ENCODE measurements at places on chromosomes 2 and 18.

- DNase-seq = no peak
Observed at GRCh38 chr2:76584474-76584873, 873.8 kb upstream of the GCFC2 start.

GRCh38 chr2:190069936-190070696, 7.6 kb upstream of the MSTN start:
- DNase-seq = no peak

DNA sequence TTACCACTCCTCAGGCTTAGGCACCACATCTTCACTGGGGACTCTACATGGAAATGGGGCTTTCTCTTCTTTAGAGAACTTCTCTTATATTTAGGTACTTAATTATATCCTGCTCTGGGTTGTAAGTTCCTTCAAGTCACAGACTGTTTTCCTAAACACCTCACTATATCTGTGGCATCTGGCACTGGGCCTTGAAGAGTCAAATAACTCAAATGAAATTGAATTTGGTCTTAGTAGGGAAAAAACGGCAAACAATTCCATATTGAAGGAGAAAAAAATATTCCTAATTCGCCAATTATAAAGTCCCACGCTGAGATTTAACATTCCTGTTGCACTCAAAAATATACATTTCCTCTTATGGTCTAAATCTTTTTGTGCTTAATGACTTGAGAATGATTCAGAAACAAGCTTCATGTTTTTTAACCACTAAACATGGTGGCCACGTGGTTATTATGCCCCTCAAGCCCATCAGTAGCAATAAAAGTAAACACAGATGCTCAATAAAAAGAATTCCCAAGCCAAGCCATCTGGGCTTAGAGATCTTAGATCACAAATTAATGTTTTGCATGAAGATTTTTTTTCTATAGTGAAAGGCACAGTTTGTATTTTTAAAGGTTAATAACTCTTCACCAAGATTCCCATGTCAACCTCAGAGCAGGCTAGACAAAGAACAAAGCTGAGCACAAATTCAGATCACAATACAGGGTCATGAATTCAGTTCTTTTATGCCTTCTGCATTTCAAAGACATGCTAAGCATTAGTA, 105.5 kb upstream of the SYT4 start:
- DNase-seq = no peak

DNA sequence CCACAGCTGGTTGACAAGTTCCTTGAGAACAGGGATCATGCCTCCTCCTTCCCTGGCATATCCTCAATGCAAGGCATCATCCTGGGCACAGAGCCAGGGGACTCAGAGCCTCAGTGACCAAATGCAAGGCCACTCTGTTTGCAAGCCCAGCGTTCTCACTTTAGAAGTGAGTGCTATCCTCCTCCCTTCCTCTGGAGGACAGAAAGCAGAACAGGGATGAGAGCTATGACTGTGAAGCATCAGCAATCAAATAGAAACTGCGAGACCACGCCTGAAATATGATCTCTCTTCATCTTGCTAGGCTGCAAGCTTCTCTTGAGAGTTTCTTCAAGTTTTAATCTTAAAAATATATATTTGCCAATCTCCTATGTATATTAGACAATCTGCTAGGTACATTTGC, 119.8 kb downstream of the LRATD1 start:
- DNase-seq = no peak

DNA sequence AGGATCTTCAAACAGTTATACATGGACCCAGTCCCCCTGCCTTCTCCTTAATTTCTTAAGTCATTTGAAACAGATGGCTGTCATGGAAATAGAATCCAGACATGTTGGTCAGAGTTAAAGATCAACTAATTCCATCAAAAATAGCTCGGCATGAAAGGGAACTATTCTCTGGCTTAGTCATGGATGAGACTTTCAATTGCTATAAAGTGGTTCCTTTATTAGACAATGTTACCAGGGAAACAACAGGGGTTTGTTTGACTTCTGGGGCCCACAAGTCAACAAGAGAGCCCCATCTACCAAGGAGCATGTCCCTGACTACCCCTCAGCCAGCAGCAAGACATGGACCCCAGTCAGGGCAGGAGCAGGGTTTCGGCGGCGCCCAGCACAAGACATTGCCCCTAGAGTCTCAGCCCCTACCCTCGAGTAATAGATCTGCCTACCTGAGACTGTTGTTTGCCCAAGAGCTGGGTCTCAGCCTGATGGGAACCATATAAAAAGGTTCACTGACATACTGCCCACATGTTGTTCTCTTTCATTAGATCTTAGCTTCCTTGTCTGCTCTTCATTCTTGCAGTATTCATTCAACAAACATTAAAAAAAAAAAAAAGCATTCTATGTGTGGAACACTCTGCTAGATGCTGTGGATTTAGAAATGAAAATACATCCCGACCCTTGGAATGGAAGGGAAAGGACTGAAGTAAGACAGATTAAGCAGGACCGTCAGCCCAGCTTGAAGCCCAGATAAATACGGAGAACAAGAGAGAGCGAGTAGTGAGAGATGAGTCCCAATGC, 4.6 kb downstream of the TTR start:
- DNase-seq = no peak

DNA sequence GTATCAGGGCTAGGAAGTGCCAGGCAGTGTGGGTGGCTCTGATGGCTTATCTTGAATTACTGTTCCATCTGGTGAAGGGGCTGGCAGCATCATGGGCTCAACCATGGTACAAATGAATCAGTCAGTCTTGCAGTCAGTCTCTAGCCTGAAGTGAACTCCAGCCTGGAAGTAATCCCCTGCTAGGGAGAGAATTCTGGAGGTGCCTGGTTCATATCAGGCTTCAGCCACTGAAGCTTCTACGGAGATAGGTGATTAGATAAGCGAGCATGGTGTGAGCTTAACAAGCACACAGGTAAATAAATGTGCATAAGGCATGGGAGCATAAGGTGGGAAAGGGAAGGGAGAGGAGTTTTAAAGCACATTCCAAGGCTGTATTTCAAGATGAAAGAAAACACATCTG, 541.7 kb downstream of the MBD2 start:
- DNase-seq = no peak

DNA sequence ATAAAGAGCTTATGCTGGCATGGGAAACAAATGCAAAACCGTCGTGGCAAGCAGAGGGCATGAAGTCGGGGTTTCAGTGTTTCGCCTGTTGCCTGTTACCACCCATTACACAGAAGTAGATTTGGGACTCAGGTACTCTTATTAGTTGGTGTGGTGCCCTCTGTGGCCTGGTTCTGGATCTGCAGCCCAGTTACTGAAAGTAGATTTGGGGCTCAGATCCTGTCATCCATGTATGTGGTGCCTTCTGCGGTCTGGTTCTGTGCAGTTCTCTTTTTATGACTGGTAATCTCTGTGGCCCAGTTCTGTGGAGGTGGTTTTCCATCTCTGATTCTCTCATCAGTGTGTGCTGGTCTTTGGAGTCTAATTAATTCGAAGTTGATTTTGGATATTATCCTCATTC, 45.2 kb downstream of the ADNP2 start:
- peak; percentile 19 for DNase-seq

DNA sequence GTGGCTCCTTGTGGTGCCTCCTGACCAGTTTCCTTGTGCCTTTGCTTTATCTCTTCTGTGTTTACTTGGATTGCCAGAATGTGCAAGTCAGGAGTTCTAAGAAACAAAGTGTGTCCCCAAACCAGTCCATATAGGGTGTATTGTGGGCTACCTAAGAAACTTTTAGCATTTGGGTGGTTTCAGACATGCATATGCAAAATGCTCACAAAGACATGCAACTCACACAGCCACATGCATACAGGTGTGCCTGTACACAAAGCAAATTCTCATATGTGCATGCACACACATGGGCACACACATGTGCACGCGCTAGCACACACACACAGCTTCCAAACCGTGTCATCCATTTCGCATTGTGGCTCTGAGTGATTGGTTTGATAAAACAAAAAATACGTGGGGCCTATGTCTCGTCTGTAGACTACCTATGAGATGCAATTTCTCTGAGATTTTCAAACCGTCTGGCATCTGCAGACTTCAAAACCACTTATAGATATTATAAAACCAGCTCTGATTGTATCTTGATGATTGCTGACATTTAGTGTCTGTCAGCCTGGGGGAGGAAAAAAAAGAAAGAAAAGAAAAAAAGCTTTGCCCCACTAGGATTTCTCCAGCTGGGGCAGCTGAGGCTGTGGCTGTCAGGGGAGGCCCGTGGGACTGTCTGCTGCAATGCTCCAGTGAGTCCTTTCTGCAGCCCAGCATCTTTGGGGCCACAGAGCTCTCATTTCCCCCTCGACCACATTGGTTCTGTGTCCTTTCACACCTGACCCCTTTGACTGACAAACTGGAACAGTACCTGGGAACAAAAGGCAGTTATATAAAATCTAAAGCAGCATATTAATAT, 556.1 kb downstream of the CMPK2 start:
- DNase-seq = no peak

- DNase-seq = no peak
Observed at GRCh38 chr2:218436992-218437391, 18.1 kb downstream of the VIL1 start.

DNA sequence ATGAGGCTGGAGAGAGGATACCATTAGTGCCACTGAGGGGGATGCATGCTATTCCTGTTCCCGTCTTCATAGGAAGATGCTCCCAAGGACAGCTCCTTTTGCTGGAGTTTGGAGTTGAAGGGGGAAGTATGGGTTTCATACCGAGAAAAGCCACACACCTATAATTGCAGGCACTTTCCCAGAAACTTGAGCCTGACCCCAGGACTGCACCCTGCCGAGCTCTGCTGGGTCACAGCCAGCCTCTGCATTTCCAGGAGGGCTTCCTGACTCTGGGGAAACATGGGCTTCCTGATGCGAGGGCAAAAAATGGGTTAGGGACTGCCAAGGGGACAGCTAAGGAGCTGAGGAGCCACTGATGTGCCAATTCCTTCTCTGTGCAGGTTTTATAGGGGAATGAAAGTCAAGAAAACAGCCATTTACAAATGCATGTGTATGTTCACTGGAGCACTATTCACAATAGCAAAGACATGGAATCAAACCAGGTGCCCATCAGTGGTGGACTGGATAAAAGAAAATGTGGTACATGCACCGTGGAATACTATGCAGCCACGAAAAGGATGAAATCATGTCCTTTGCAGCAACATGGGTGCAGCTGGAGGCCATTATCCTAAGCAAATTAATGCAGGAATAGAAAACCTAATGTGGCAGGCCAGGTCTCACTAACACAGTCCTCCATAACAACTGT, 104.5 kb downstream of the ACAA2 start:
- DNase-seq = no peak

DNA sequence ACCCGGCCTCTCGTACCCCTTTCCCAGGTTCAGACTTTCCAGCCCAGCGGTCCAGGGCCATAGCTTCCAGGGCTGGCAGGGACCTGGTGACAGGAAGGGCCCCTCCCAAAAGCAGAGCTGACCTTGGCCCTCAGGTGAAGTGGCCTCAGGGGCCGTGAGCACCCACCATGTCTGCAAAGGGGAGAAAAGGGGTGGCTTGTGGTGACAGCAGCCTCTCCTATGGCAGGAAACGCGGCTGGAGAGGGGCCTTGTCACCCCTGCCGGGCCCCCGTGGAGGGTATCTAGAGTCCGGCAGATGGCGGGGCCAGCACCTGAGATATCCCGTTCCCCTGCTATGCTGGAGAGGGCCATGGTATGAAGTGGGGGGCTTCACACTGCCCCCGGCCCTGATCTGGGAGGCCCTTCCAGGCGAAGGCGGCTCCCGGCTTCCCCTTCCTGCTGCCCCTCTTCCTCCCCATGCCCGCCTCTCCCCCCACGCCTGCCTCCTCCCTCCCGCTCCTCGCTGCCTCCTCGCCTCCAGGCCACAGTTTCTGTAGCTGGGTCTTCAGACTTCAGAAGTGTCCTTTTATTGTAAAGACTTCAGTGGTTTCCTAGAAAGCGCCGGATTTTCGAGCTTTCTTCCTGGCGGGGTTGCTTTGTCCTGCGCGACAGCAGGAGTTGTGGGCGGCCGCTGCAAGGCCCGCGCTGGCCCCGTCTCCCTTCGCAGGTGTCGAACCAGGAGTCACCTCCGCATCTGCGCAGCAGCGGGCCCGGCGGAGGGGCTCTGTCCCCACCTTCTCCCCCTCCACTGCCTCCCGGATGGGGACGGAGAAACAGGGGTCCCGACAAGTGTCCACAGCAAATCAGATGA, 240.5 kb upstream of the MYT1L start:
- DNase-seq = no peak

DNA sequence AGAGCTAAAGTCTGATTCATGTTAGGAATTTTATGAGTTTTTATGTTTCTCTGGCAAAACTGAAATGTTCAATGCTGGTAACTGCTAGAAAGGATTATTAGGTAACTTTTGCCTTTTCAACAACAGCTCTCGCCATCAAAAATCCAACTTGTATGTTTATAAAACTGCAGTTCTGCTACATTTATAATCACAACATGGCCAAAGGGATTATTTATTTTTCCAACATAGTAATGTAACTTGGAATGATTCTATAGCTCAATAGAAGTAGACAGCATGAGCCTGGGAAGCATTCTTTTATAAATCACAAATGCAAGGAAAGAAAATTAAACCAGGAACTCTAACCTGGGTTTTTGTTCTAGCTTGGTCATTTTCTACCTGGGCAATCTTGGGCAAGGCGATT, 470.9 kb downstream of the TGIF1 start:
- DNase-seq = no peak

DNA sequence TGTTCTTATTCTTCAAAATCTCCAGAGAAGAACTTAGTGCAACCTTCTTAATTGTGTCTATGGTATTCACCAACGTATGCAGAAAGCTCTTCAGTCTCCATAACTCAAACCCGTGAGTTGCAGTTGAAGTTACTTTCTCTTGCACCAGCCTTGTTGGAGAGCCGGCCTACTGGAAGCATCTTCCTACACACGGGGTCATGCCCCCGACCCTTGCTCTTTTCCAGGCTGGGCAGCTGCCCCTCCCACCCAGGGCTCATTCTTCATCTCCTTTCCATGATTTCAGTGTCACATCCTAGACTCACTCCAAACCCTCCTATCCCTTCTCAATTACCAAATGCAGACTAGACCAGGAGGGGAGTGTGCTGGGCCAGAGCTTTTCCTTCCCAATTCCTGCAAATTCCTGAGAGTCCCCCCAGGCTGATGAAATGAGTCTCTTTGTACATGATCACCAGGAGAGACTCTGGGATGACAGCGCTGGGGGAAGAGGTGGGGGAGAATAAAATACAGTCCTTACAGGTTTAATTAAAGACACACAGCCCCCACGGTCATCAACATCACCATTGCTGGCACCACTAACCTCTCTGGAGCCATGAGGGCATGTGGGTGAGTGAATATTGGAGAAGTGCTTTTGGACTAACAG, 75.3 kb downstream of the COLEC12 start:
- no peak for DNase-seq

- no peak for DNase-seq
Observed at GRCh38 chr2:26809876-26810577, 24.2 kb downstream of the CENPA start.

- DNase-seq = no peak
Observed at GRCh38 chr2:230505162-230505561, 89.2 kb downstream of the SP100 start.

- DNase-seq = no peak
Observed at GRCh38 chr2:151974988-151975387, 123.9 kb downstream of the CACNB4 start.

Measured in stimulated activated naive B cell treated with anti-CD40 and anti-IgM and Interleukin-4, amounts not matched to agents 10 μg/mL and 1 μg/mL and 100 μg/mL, for 72 hours (primary cell).